ENCODE measurements at places on chromosomes 1 and 21.

DNA sequence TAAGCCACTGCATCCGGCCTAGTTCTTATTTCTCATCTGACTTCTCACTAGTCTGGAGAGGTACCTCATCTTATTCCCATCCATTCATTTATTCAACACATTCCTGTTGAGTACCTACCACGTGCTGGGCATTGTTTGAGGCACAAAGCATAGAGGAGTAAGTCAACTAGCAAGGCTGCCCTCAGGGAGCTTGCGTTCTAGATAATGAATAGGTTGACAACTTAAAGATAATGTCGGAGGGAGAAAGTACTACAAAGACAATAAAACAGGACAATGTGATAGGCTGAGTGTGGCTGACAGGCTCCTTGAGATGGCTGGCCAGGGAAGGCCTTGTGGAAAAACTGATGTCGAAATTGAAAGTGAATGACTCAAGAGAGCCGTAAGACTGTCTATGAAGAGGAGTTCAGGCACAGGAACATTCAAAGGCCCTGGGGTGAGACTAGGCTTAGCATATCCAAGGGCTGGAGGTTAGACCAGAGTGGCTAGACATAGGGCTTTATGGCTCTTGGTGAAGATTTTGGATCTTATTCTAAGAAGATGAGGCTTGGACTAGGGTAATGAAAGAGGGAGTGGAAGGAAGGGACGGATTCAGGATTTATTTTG, 18.3 kb downstream of the SPATA21 start:
- no peak for DNase-seq

GRCh38 chr21:34029743-34030528, 43.4 kb upstream of the MRPS6 start:
- peak; percentile 37 for DNase-seq

GRCh38 chr1:5317391-5317790, 663.0 kb downstream of the AJAP1 start:
- no peak for DNase-seq

DNA sequence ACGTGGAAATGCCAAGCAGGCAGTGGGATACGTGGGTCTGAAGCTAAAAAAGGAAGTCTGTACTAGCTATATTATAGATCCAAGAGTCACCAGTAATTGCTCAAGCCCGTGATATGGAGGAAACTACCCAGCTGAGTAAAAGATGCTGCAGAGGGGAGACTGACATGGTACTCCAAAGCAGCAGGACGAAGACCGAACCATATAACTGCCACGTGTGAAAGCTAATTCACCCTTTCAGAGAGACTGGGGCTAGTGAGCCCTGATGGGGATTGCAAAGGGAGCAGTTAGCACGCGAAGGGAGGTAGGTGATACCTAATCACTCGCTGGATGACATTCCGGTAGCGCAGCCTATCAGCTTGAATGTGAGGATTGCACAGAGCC, 316 bp downstream of the AP4B1 start:
- no peak for DNase-seq

- DNase-seq = no peak
Observed at GRCh38 chr1:17117451-17118265, 1.6 kb downstream of the PADI2 start.
